ENCODE measurements at places on chromosomes 3 and 15.

- no peak for DNase-seq
Observed at GRCh38 chr15:88655103-88655553, 16.3 kb downstream of the ISG20 start.

GRCh38 chr15:73822998-73823397, 50.4 kb upstream of the TBC1D21 start:
- DNase-seq = no peak

GRCh38 chr15:83067638-83067962, 548 bp upstream of the BTBD1 start:
- no peak for DNase-seq

- no peak for DNase-seq
Observed at GRCh38 chr3:197533396-197533795, 22.4 kb downstream of the BDH1 start.

DNA sequence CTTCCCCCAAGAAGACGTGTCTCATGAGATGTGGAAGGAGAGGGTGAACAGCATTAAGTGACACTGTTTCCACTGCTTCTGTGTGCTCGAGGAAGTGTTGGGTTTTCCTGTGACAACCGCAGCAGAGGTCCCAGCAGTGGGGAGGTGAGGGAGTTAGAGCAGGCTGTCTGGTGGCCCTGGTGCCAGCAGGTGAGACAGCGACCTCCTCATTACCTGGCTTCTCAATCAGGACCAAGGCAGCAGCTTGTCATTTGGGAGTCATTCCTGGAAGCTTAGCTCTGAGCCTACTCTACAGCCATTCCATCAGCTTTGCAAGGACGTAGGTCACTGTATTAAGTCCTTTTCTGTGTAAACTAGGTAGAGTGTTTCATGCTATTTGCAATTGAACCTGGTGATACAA, 63.3 kb upstream of the RGMA start:
- DNase-seq = no peak

GRCh38 chr3:43132870-43133636, 27.2 kb upstream of the POMGNT2 start:
- DNase-seq = no peak

GRCh38 chr3:10392244-10392643, 71.3 kb upstream of the SEC13 start:
- DNase-seq = no peak
